ENCODE measurements at places on chromosomes 4 and X.

DNA sequence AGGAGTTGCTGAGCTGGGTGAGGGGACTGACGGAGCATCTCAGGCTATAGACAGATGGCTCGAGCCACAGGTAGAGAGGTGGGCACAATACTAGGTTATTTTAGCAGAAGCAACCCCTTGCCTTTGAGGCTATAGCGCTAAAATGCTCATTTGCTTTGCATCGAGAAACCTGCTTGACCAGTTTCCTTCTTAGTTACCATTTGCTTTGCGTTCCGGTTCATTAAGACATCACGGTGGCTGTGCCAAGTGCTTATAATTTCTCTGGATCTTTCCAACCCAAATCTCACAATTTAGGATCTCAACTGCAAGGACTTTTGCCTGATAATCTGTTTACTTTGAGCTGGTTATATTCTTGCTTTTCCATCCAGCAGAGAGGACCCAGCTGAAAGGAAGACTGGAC is 40.8 kb downstream of the DLG3 start:
- DNase-seq = no peak

- peak; percentile 59 for DNase-seq
These were observed 8.9 kb downstream of the ANXA3 start for GRCh38 chr4:78560296-78560963.

- DNase-seq = no peak
These were observed 138.8 kb upstream of the BANK1 start for GRCh38 chr4:101651778-101652177.

- DNase-seq = peak; percentile 2
These were observed 353 bp upstream of the SMIM10 start for GRCh38 chrX:134990475-134990800.

DNA sequence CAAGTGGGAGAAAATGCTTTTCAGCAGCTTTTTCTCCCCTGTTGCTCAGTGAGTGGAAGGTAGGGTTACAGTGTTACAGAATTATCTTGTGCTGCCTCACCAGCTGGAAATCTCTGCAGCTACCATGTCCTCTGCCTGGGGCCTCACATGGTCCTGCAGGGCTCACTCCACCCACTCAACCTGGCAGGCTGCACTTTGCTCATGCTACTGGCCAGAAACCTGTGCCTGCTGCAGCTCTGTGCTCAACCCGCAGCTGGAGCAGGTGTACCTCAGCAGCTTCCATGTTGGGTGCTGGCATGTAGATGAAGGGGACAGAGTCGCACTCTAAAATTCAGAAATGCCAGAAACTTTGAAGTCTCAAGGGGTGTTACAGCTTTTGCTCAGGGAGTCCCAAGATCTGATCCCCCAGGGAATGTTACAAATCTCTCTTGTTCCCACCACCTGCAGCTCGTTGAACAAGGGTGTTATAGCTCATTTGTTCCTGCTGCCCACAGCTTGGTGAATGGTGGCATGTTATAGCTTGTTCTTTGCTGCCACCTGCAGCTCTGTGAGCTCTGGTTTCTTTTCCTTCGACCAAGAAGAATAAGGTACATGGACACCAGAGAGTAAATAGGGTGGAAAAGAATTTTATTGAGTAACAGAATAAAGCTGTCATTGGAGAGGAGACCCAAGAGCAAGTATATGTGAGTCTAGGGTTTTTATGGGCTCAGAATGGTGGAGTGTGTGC is 845.8 kb downstream of the TECRL start:
- DNase-seq = no peak

DNA sequence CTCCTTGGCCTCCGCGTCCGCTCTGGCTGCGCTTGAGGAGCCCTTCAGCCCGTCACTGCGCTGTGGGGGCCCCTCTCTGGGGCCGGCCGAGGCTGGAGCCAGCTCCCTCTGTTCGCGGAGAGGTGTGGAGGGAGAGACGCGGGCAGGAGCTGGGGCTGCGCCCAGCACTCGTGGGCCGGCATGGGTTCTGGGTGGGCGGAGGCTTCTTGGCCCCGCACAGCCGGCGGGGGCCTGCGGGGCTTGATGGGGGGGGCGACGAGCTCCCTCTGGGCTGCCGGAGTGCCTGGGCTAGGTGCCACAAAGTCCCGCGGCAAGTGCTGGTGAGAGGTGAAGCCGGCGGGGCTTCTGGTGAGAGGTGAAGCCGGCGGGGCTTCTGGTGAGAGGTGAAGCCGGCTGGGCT is 61.9 kb downstream of the ANKRD50 start:
- DNase-seq = no peak

- DNase-seq = no peak
These were observed 9.3 kb upstream of the CUL4B start for GRCh38 chrX:120570011-120570600.

- peak; percentile 90 for DNase-seq
These were observed 109.0 kb upstream of the DDIT4L start for GRCh38 chr4:100299046-100299840.

DNA sequence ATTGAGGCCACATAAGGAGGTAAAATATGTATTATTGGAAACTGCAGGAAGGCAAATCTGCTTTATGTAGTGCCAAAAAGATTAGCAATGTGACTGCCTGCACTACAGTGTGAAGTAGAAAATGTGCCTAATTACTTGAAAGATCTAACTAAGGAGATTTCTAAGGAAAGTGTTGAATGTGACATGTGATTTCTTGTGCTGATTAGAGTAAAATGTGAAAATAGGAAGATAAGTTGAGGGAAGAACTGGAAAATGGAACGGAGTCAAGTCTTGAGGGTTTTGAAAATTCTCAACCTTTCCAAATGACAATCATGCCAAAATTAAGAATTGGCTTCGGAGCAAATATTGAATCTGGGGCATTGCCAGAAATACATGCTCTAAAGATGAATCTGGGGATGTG is 209.5 kb upstream of the SPOCK3 start:
- DNase-seq = no peak

Measured in amniotic stem cell (primary cell).